T follicular helper cell (primary cell): ENCODE measurements at places on chromosomes 12 and 14.
A peak's percentile ranks its signal among the peaks of the same experiment; 100 is the strongest.

GRCh38 chr14:87013583-87013982 is 979.4 kb downstream of the GALC start:
- no peak for DNase-seq

DNA sequence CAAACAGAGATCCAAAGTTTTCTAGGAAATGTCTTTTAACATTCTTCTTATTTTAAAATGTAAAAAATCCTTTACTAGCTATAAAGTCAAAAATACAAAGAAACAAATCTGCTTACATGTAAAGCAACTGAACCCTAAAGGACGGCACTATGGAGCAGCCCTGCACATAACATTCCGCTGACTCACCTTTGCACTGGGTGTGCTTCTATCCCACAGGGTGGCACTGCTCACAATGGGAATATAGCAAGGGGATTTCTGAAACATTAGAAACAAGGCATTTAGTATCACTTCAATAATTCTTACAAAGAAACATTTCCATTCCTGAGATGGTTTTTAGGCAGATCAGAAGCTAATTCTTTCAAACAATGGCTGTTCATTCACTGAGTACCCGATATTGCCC is 94.3 kb downstream of the C12orf42 start:
- no peak for DNase-seq

GRCh38 chr14:94127330-94127729 is 2.1 kb downstream of the IFI27L2 start:
- no peak for DNase-seq

GRCh38 chr14:102776761-102777710 is at the start of gene TRAF3:
Gene TRAF3, plus strand, starts transcription at chr14:102777449. Its CDS starts 92,753 bp downstream, at chr14:102870202.
- peak; percentile 86 for DNase-seq

DNA sequence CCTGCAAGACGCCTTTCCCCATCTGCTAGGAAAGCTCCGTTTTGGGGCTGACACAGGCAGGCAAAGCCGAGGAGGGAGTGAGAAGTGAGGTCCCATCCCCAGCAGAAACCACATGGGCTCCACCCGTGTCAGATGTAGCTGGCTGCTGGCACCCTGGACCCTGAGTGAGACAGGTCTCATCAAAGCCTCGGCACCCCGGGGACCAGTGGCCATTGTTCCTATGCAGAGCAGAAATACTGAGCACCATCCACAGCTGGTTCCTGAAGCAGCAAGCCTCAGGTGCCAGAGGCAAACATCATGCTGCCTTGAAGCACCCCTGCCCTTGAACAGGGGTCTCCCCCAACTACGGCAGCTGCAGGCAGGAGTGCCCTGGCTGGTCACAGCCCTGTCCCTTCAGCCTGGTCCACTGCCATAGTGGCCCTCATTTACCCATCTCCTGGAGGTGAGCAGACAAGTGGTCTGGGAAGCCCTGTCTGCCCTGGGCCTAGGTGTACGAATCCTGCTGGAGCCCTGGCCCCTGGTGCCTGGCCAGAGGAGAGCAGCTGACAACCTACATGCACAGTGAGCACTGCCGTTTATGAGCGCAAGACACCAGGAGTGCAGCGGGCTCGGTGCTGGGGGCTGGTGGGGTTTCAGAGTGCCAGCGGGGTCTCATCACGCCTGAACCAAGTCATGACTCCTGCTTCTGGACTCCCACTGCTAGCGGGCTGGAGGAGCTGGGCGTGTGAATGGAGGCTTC is 289.8 kb upstream of the RTL1 start:
- no peak for DNase-seq

DNA sequence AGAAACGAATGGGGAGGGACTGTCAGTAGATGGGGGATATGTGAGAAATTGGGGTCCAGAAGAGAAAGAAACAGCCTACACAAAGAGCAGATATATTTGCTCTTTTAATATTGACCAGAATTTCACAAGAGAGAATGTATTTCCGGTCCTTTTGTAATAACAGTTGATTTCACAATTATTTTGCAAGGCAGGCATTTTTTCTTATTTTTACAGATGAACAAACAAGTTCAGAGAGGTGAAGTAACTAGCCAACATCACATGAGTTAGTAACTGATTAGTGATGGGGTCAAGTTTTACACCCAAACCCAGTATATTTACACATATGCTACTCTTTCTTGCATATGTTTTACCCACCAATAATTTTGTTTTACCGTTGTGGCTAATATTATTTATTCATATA is 188.2 kb downstream of the NAV3 start:
- no peak for DNase-seq

DNA sequence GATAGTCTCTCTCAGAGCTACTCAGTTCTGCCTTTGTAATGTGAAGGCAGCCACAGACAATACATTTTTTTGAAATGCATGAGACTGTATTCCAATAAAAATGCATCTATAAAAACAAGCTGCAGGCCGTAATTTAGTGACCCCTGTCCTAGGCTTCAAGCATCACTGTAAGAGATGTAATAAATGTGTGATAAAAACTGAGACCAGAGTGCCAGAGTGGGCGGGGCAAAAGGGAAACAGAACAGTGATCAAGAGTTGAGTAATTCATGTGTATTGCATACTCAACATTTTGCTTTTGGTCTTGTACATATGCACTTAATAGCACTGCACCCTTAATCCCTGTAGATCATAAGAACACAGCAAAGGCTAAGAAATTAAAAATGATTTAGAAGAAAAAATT is 743.5 kb downstream of the DIO2 start:
- DNase-seq: no peak

DNA sequence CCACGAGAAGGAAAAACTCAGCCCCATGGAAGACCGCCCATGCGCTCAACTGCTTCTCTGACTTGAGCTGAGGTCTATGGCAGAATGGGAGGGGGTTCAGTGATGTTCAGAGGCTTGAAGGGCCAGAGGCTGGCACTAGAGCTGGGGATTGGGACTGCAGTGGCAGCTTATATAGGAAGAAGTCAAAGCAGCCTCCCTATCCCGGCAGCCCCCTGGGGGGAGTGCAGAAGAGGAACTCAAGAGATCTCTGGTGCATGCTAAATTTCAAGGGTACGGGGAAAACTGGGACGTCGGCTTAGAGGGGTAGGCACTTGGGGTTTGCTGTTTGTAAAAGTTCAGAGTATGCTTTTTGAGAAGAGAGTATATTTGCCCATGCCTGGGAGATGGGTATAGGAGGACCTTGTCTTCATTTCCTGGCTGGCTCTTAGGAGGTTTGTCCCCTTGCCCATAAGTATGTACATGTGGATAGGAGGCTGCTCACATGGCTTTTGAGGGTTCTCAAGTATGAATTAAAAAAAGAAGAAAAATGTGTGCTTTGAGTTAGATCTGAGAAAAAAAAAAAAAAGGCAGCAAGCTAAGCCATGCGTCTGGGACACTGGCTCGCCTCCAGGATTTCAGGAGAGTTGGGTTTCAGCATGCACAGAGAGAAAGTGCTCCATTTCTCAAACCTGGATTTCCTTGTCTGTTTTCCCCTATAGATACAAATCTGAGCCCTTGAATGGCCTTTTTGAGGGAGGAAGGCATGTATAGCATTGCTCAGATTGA is 3.2 kb upstream of the MEG3 start:
- DNase-seq: no peak

DNA sequence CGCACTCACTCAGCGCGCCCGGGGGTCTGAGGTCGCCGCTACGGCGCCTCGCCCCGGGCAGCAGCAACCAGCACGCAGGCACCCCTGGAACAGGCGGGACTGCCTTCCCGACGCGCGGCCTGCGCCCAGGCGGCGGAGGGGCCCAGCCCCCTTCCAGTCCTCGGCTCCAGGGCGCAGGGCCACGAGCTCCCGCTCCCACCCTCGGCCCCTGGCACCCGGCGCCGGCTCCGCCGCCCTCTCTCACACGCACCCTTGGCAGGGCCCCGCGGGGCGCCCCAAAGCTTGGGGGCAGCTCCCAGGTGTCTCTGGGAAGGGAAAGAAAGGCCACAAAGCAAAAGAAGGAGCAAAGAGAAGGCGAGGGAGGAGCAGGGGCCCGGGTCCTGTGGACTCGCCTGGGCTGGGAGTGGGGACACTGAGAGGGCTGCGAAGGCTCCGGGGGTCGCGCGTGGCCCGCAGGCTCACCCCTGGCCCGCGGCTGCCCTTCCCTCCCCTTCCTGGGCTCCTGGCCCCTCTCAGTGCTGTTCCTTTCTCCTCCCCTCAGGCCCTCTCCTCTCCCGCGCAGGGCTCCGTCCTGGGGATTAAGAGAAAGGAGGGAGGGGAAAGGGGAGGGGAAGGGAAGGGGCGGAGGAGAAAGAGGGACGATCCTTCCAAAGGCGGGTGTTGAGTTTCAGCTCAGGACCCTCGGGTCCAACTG is 907 bp upstream of the EFS start:
- no peak for DNase-seq

DNA sequence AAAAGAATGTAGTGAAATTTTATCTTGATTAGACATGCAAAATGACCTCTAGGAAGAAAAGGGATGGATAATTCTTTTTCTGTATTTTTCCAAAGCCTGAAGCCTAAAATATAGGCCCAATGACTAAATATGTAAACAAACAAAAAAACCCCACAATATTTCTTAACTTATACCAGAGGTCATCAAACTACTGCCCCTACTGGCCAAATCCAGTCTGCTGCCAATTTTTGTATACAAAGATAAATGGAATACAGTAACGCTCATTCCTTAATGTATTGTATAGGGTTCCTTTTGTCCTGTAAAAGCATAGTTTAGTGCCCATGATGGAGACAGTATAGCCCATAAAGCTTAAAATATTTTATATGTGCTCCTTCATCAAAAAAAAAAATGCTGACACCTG is 145.7 kb upstream of the ALG10 start:
- no peak for DNase-seq

DNA sequence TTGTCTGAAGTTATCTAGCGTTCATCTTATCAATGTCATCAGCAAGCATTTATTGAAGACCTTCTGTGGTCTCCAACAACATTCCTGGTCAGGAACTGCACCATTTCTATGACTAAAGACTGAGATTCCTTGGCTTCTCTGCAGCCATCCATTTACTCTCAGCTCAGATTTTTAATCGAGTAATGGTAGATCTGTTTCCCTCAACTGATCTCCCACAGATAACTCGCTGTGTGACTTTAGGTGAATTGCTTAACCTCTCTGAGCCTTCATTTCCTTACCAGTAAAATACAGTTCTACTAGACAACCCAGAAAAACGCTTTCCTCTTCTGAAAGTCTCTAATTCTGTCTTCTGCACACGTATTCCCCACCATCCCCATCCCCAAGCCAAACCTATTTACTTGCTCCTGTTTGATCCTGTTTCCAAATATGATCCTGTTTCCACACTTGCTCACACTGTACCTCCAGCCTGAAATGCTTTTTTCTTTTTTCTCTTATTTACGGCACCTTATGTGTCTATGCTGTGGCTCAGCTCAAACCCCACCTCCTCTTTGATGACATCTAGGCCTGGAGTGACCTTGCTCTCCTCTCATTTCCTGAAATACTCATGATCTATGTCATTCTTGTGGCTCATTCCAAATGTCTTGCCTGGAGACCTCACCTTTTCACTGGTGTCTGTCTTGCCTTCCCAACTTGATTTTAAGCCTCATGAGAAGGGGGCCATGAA is 21.8 kb downstream of the PLXNC1 start:
- no peak for DNase-seq

GRCh38 chr12:89824822-89825221 is 116.2 kb upstream of the ATP2B1 start:
- no peak for DNase-seq

GRCh38 chr14:32074887-32075572 is 2.1 kb upstream of the ARHGAP5 start:
- no peak for DNase-seq

DNA sequence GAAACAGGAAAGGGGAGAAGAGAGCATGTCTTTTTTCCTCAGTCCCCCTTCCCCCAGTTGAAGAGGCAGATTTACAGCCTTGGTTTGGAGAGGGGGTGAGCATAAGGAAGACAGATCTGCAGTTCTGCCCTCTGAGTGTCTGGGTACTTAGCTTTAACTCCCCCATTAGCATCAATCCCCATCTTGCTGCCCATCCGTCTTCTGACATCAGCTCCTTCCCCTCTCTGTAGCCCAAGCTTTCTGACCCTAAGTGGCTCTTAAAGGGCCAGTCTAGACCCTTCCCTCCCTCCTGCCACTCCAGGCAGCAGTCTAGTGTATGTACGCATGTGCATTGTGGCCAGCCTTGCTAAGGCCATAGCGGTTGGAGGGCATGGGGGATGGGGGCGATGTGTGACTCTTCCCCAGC is 7.3 kb downstream of the GPR84 start:
- no peak for DNase-seq

DNA sequence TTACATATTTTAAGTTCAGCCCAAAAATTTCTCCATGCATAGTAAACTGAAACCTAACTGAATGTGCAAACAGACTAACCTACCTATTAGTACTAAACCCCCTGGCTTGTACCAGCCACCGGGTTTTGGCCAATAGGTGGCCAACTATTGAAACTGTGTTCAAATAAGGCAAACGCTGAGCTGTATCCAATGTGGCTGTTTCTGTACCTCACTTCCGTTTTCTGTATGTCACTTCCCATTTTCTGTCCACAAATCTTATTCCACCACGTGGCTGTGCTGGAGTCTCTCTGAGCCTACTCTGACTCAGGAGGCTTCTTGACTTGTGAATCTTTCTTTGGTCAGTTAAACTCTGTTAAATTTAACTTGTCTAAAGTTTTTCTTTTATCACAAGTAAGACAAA is 6.0 kb upstream of the FBXO34 start:
- DNase-seq: no peak

DNA sequence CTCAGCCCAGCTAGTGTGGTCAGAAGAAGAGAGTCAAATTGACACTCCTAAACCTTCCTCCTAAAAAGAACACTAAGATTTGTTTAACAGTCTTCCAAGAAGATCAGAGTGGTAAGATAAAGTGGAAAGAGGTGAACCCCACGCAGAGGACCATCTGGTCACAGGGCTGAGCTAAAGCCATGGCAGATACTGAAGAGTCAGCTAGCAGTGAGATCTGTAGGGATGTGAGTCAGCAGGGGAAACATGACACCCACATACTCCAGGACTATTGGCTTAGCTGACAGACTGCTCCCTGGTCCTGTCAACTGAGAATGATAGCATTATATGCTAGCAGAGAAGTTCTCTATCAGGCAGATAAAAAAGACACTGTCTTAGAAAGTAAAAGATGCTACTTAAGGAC is 269.4 kb upstream of the ALG10 start:
- no peak for DNase-seq

DNA sequence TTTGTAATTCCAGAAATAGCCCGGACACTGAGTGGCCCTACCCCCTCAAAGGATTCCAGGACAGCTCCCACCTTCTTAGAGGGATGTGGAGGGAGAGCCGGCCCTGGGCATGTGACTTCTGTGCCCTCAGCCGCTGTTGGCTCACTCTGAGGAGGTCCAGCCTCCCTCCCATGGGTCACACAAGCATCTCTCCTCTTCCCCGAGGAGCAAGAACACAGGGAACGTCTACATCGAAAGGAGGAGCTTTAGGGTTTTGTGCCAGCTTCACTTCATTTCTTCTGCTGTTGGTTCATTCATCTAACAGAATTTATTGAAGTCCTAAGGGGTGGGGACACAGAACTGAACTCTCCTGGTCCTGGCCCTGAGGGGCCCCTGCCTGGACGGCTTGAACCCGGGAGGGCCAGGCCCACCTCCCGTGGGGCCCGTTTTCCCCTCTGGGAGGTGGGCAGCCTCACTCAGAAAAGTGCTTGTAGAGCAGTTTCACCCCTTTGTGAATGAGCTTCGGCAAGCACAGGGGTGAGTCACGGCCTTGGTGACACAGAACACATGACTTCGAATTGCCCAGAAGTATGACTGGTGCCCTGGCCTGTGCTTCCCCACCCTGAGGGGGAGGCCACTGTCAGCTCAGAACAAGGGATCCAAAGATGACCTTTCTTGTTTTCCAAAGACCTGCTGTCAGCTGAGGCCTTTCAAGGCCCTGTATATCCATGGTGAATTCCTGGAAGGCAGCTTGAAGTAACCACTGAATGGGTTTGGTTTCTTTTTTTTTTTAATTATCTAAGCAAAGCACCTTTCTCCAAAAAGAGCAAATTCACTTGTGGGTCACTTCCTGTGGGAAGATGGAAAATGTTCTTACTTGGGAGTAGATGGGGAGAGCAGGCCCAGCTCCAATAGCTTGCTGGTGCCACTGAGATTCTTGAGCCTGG is 39.2 kb downstream of the NFKBIA start:
- no peak for DNase-seq
